ENCODE measurements at places on chromosomes 2 and 18.
A peak's percentile ranks its signal among the peaks of the same experiment; 100 is the strongest.

DNA sequence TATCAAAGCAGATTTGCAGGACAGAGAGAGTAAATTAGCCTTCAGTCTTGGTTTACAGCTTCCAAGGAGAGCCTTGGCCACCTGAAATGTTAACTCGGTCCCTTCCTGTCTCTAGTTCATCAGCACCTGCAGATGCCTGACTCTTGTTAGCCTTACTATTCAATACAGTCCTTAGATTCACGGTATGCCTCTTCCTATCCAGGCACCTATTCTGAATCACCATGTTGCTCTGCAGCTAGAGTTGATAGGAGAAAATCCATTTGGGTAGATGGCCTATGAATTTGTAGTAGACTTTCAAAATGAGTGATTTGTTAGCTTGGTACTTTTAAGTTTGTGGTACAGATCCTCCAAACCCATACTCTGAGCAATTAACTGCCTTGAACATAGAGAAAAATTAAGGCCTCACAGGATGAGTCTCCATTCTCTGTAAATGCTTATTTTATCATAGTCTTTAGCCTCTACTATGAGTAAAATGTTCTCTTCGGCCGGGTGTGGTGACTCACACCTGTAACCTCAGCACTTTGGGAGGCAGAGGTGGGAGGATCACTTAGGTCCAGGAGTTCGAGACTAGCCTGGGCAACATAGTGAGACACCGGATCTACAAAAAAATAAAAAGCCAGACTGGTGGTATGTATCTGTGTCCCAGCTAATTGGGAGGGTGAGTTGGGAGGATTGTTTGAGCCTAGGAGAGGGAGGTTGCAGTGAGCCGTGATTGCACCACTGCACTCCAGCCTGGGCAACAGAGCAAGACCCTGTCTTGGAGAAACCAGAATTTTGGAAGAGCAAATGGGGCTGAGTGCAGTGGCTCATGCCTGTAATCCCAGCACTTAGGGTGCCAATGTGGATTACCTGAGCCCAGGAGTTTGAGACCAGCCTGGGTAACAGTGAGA lies 32.9 kb downstream of the PTCD3 start:
- DNase-seq, result no peak

DNA sequence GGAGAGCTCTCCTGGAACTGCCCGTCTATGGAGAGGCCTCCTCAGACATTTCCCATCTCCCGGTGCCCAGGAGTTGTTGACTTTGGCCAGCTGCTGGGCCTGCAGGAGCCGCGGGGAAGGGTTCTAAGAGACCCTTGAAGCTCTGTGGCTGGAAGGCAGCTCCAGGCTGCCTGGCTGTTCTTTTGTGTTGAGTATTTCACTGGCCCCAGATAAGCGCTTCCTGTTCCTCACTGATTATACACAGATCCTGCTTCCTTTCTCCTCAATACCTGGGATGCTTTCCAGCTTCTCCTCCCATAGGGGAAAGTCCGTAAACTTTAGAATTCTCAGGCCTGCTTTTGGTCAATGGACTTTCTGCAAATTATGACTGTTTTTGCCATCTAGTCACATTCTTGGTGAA lies 57.8 kb downstream of the TGOLN2 start:
- peak; percentile 38 for DNase-seq

DNA sequence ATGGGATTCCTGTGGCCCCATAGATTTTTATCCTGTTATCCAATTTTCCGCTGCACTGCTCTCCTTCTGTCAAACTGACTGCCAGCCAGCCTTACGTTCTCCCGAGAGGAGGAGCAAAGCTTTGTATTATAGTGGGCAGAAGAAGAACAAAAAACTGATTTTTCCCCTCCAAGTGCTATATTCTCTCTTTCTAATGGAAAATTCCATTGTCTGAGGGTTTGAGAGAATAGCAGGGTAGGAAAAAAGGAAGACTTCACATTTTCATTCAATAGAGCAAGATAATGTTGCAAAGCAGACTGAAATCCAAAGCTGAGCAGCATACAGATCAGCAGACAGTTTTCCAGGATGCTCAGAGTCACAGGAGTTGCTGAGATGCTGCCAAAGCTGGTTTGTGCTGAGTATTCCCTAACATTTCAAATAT lies 238.0 kb downstream of the UBE2E3 start:
- no peak for DNase-seq

GRCh38 chr2:221241072-221241471 lies 331.0 kb downstream of the EPHA4 start:
- DNase-seq, result no peak
